ENCODE measurements at places on chromosomes 3 and 15. TPM values are rescaled to one million over a fixed set of nuclear protein-coding genes. Genes with fewer than 3 reads are reported as not detected.

PLSCR5 gene
- not detected for total RNA-seq

TRPM7 gene
- 44.0 TPM for total RNA-seq

HRG gene
- total RNA-seq, result not detected

RLBP1 gene
- total RNA-seq, result not detected

FETUB gene
- not detected for total RNA-seq

PLSCR2 gene
- total RNA-seq, result 0.73 TPM

GRAMD1C gene
- total RNA-seq, result 18.4 TPM

RBPMS2 gene
- 0.66 TPM for total RNA-seq

CMSS1 gene
- 35.4 TPM for total RNA-seq

KBTBD13 gene
- total RNA-seq, result 0.33 TPM

CAPN3 gene
- total RNA-seq, result 12.5 TPM

NANOGP8 gene
- total RNA-seq, result 1.3 TPM

HYAL1 gene
- 3.5 TPM for total RNA-seq

CADM2 gene
- total RNA-seq, result 2.3 TPM

STAB1 gene
- total RNA-seq, result 55.4 TPM

LRRC3B gene
- total RNA-seq, result 1.2 TPM

PRSS50 gene
- total RNA-seq, result 2.9 TPM

PLCB2 gene
- 4.3 TPM for total RNA-seq

TRIM71 gene
- total RNA-seq, result under 0.01 TPM

MNS1 gene
- 2.4 TPM for total RNA-seq

MYO5C gene
- total RNA-seq, result 16.6 TPM

ARL14 gene
- not detected for total RNA-seq

PRR23B gene
- total RNA-seq, result not detected

PDZRN3 gene
- 79.6 TPM for total RNA-seq

TMEM207 gene
- not detected for total RNA-seq

LRRN1 gene
- 4.3 TPM for total RNA-seq

Measured in breast epithelium (tissue), 4 donors.